ENCODE measurements at places on chromosomes 3 and 15.

GRCh38 chr3:19540464-19540863 is 392.2 kb downstream of the KCNH8 start:
- no peak for DNase-seq

GRCh38 chr3:181919375-181919774 is 207.7 kb downstream of the SOX2 start:
- DNase-seq, result no peak

DNA sequence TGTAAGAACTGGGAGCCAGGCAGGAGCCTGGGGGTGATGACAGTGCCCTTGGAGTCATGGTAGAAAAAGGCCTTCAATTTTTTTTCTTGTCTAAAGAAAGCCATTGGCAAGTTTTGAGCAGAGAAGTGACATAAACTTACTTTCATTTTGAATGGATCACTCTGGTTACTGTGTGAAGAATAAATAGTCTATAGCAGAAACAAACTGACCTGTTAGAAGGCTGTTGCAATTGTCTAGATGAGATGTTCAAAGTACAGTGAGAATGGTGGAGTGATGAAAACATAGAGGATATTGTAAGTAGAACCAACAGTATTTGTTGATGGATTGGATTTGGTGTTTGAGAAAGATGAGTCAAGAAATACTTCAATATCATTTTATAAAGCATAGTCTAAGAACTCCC is 439.9 kb downstream of the TBL1XR1 start:
- DNase-seq, result no peak

GRCh38 chr3:185852635-185853034 is 27.8 kb upstream of the IGF2BP2 start:
- no peak for DNase-seq

GRCh38 chr15:89024418-89024817 is 63.8 kb upstream of the ABHD2 start:
- DNase-seq, result no peak

DNA sequence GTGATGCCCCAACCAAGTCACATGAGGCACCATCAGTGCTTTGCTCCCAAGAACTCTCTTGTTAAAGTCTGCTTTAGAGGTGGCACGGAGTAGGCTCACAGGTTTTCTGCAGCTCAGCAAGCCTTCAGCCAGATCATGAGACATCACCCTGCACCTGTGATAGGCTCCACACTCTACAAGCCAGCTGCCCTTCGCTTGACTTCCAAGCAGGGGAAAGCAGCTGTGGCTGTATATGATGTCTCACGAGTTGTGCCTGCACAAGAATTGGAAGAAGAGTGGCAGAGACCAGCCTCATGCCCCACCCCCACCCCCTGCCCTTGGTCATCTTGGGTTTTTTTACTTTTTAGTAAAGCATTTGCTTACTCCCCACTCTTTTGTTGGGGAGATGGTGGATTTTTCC is 22.5 kb downstream of the MRPS11 start:
- no peak for DNase-seq

GRCh38 chr15:31867536-31868442 is 162.5 kb upstream of the CHRNA7 start:
- DNase-seq, result peak; percentile 57

DNA sequence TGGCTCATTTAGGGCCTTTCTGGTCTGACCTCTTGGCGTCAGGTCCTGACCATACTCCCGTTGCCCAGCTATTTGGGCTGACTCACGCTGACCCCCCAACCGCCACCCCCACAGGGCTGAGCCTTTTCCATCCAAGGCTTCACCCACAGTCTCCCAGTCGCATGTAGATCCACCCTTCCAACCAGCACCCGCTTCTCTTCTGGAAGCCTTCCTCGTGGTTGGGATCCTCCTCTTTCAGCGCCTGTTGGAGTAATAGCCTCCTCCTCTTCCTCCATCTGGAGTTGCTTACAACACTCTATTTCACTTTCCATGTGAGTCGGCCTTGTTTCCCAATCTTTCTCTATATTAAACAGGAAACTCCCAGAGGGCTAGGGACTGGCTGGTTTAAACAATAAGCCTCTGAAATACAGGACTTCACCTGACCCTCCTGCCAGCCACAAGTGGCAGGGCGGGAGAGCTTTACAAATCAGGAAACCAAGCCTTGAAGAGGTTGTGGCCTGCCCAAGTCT is 2.1 kb upstream of the ALAS1 start:
- DNase-seq, result no peak

DNA sequence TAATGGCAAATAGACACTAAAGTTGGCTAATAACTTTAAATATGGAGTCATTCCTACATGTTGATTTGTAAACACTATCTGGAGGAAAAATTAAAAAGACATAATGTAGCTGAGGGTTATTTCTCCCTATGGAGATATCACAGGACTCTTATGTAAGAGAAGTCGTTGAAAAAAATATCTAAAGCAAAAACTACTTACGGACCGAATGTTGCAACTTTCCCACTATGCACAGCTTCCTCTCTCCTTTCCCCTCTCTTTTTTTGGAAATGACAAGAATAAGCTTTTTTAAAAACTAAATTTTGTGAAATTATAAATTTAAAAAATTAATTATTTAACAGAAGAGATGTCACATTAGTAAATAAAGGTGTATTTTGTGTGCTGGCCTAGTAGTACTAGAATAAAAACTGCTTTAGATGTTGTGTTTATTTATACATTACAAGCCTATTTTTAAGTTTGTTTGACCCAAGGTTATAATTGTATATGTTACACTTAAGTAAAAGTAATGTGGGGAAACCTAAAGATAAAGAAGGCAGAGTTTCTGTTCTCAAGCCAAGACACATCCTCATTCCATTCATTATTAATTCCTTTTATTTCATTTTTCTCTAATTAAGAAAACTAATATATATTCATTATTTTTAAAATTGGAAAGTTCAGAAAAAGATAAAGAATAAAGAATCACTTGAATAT is 20.7 kb upstream of the PPARG start:
- no peak for DNase-seq

- no peak for DNase-seq
Observed at GRCh38 chr15:58873267-58873666, 60.2 kb downstream of the SLTM start.

DNA sequence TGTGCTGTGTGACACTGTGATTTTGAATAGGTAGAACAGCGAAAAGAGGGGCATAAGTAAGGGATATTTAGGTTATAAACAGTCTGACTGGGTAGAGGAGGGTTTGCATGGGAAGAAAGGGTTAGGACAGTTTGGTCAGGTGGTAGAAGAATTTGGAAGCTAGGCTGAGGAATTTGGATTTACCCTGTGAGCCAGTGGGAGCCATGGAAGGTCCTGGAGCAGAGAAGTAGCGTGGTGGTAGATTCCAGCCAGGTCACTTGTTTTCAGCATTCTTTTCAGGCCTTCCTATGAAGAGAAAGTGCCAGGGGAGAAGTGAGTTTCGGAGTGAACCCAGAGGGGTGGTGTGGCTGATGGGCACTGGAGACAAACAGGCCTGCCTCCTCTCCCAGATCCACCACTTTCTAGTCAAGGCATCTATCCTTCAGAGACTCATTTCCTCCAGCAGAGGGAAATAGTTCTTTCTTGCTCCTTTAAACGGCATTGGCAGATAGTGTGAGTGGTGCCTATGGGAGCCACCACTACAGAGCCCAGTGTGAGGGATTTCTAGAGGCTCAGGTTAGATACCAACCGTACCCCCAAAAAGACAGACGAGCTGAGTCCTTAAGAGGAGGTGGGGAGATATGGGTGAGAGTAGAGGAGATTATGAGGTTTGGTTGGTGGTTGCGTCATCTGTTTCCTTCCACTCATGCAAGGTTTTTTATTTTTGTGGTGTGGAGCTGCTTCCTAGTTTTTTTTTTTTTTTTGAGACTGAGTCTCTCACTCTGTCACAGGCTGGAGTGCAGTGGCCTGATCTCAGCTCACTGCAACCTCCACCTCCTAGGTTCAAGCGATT is 21.2 kb downstream of the PXK start:
- no peak for DNase-seq

- DNase-seq, result no peak
Observed at GRCh38 chr3:10354361-10355015, 33.6 kb upstream of the SEC13 start.

DNA sequence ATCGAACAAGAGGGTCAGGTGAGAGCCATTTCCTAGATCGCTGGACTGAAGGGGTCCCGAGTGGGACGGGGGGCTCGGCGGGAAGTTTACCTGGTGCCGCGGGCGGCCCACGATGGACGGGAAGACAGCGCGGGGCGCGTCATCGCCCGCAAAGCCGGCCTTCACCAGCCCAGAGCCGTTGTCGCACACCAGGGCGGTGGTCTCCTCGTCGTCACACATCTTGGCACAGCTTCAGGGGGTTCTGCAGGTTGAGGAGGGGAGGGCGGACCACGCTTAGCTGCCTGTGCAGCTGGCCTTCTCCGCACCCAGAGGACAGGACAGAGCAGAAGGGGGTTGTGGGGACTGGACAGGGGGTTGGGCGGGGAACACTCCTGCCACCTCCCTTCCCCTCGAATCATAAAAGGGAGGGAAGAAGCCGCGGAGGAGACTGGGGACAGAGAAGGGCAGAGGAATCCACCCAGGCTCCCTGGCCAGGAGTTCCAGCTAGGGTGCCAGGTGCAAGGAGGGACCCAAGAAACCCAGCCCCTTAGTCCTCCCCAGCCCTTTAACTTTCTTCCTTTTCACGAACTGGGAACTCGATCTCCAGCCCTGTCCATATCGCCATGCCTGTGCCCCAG is 651 bp downstream of the ACTC1 start:
- no peak for DNase-seq

- DNase-seq, result no peak
Observed at GRCh38 chr3:46076606-46077005, 49.3 kb upstream of the XCR1 start.

GRCh38 chr15:29815000-29815710 is 7.1 kb downstream of the TJP1 start:
- DNase-seq, result no peak

GRCh38 chr3:37627951-37628620 is 233.6 kb upstream of the CTDSPL start:
- no peak for DNase-seq

- no peak for DNase-seq
Observed at GRCh38 chr3:89264037-89264560, 156.7 kb downstream of the EPHA3 start.

- DNase-seq, result no peak
Observed at GRCh38 chr3:55686426-55687254, 199.5 kb upstream of the WNT5A start.

- no peak for DNase-seq
Observed at GRCh38 chr3:77014226-77014625, 25.7 kb upstream of the ROBO2 start.

DNA sequence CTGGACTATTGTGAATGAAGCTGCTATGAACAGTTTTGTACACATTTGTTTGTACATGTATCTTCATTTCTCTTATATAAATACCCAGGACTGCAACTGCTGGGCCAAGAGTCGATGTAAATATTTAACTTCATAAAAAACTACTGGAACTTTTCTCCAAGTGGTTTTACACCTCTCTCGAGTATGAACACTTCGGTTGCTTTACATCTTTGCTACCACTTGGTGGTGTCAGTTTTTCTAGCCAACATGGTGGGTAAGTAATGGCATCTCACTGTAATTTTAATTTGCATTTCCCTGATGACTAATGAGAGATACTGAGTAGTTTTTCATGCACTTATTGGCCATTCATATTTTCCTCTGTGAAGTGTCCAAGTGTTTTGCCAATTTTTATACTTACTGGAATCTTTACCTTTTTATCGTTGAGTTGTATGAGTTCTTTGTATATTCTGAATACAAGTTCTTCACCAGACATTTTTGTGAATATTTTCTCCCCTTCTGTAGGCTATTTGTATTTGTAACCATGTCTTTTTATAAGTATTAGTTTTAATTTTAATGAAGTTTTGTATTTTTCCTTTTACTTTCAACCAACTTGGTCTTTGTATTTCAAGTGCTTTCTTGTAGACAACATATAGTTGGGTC is 44.4 kb downstream of the PCOLCE2 start:
- DNase-seq, result no peak

DNA sequence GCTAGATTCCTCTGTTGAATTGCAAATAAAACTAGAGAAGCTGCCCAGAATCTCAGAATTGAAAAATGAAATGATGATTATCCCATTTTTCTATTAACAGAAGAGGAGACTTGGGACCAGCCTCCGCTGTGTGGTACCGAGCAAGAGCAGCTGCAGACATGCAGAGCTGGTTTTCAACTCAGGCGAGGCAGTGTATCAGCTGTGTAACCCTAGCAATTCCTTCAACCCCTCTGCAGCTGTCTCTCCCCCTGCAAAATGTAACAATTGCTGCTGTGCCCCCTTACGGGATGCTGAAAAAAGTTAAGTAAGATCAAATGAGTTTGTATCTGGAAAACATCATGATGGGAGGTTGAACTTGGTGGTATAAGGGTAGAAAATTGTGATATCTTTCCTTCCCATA is 98.5 kb upstream of the C3orf80 start:
- no peak for DNase-seq

DNA sequence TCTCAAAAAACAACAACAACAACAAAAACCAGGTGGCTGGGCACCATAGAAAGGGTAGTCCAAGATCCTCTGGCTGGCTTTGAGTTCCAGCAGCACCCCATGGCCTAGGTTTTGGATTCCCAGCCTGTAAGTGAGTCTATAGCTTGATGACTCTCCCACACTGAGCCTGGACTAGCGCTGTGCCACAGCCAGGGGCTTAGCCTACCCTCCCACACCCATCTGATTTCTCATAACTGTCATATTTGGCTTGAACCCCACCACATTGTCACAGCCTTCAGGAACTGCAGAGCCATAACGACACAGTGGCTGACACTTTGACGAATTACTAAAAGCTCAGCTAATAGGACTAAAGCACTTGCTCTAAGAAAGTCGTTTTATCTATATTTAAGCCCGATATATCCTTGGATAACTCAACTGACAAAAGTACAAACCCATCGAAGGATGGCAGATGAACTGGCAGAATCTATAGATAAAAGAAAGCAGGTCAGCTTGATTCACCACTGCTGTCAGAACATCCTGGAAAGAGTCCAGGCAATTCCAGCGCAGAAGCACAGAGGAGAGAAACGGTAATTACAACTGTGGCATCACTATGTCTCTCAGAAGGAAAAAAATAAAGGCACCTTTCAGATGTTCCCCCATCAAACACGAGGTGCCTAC is 62.1 kb downstream of the HOMER2 start:
- DNase-seq, result no peak

DNA sequence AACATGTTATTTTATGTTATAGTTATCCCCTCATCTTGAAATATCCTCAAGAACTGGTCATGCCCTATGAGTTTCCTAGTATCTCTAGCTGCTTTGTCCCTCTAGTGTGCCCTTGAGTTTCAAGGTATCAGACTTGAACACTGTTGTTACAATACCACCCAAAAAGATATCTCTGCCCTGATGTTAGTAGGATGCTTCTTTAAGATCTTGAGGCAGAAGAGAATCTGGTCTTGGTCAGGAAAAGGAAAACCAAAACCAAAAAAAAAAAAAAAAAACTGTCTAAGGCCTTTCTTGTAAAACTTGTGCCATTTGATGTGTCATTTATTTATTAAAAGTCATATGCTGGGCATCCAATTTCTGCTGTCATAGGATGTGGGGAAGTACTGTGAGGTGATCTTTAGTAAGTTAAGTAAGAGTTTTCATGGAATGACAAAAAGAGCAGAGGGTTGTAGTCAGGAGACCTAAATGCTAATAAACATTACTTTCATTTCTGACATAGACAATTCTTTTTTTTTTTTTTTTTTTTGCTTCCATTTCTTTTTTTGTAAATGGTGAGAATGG is 229.7 kb downstream of the NECTIN3 start:
- DNase-seq, result no peak

GRCh38 chr3:149810846-149811245 is 2.2 kb upstream of the RNF13 start:
- DNase-seq, result no peak

GRCh38 chr15:29925227-29926082 is 103.2 kb upstream of the TJP1 start:
- DNase-seq, result peak; percentile 20

GRCh38 chr3:61420136-61420759 is 141.1 kb upstream of the PTPRG start:
- DNase-seq, result no peak
